ENCODE measurements at places on chromosomes 2 and 18.
A peak's percentile ranks its signal among the peaks of the same experiment; 100 is the strongest.

GRCh38 chr18:75696391-75696790 is 268.9 kb upstream of the SMIM21 start:
- no peak for DNase-seq

- DNase-seq = no peak
These were observed 4.3 kb downstream of the ITPRID2 start for GRCh38 chr2:181895818-181896217.

DNA sequence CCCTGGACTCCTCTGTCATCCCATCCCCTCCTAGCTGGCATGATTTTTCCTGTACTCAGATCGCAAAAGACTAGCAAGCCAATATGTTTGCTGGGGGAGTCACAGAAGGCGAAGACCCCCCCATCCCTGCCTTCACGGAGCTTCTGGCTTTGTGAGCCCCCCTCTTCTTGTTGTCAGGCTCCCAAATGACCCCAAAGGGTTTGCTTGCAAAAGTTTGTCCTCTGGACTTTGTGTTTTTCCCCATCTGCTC is 169.9 kb downstream of the SMAD7 start:
- DNase-seq = no peak

GRCh38 chr2:223416815-223417610 is 185.1 kb downstream of the SCG2 start:
- no peak for DNase-seq

- DNase-seq = no peak
These were observed 36.5 kb downstream of the COLEC12 start for GRCh38 chr18:463827-464541.

- no peak for DNase-seq
These were observed 49.9 kb upstream of the RAB6C start for GRCh38 chr2:129929321-129930290.

- peak; percentile 23 for DNase-seq
These were observed 75.8 kb downstream of the DYNC1I2 start for GRCh38 chr2:171762879-171763573.

DNA sequence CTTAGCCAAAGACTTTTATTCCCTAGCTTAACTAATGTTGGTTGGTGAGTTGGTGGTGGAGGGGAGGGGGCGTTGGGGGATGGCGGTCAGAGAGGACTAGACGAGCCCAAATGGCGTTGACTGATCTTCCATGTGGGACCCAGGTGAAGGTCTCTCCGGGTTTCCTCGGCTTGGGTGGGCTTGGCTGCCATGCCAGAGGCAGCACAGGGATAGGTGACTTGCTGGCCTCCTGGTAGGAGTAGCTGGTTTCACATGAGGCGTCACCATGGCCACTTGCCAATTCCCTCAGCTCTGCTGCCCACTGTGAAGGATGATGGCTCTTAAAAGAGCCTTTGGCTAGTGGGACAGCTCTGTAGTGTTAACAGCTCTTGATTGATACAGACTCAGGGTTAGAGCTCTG is 1337.0 kb upstream of the FAM98A start:
- DNase-seq = no peak

- peak; percentile 38 for DNase-seq
These were observed 979 bp downstream of the LONRF2 start for GRCh38 chr2:100321179-100321865.

GRCh38 chr2:119939915-119940314 is 73.0 kb upstream of the EPB41L5 start:
- DNase-seq = no peak
